ENCODE measurements at places on chromosomes 13 and 19.

GRCh38 chr13:67273001-67273400 lies 42.9 kb upstream of the PCDH9 start:
- no peak for DNase-seq

- no peak for DNase-seq
Measured at GRCh38 chr19:47036097-47036651, 12.2 kb downstream of the TMEM160 start.

DNA sequence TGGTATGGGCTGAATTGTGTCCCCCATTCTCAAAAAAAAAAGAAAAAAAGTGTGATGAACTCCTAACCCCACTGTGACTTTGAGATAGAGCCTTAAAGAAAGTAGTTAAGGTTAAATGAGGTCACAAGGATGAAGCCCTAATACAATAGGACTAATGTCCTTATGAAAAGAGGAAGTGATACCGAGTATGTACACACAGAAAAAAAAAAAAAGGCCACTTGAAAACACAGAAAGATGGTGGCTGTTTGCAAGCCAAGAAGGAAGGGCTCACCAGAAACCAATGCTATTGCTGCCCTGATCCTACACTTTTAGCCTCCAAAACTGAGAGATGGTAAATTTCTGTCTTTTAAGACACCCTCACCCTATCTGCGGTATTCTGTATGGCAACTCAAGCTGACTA lies 955.6 kb downstream of the PCDH17 start:
- no peak for DNase-seq

DNA sequence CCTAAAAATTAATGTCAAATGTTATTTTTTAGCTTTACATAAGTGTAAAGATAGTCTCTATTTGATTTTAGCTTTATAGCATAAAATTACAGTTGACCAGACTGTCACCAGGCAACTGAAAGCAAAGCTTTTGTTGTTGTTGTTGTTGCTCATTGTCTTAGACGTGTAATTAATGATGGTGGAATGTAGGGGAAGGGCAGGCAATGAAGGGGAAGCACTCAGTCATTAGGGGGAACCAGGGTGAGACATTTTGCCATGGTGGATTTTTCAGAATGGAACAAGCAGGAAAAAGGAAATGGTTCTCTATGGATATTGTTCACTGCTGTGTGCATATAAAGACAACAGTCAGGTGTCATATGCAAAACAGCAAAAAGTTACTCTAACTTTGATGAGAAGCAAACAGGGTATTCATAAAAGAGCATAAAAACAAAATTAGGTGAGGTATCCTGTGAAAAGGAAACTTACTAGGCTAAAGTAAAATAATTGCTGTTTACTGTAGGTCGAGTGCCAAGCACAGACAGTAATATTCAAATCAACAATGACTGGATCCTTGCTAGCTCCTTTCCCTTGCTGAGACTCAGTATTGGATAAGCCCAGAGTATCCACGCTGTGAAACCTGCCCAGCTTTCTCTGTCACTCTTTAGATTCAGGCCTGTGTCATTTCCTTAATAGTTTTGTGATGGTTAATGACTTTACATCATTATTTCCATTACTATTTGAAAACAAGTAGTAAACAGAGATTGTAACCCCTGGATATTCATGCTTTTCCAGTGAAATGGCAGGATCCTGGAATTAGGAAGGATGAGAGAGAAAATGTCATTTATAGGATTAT lies 110.5 kb downstream of the LRCH1 start:
- no peak for DNase-seq

DNA sequence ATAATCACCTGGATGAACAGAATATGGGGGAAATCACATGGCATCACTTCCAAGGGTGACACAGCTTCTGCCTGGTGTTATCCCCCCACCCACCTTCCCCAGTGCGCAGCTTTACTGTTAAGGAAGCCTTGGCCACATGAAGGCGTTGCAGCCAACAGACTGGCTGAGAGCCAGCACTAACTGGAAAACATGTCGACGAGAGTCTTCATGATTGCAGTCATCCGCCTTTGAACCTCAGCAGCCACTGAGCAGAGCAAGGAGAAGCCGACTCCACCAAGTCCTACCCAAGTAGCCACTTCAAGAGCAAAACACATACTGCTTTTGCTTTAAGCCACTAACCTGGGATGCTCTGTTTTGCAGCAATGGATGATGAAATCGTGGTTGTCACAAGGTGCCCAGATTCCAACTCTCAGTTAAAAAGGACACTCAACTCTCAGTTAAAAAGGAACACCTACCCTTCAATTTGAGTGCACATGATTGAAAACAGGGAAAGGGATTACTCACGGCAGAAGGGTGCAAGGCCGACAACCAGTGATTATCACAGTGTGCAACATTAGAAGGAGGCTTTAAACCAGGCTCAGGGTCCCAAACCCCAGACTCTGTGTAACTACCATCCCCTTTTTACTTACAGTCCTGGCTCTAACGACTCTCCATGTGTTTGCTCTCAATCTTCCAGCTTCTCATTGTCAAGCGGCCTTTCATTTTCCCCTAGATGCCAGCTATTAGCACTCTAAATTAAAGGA lies 149.1 kb downstream of the KLF12 start:
- DNase-seq: peak; percentile 53

GRCh38 chr13:74774264-74774663 lies 640.1 kb upstream of the KLF12 start:
- no peak for DNase-seq

Measured in stimulated activated CD8-positive, alpha-beta memory T cell treated with anti-CD3 and anti-CD28 coated beads, Interleukin-4, amount 100 ng/mL, for 1 hour (primary cell).